CD4-positive, alpha-beta T cell treated with Interleukin-17A for 1 hour (primary cell): ENCODE measurements at places on chromosomes 3 and 15.
A peak's percentile ranks its signal among the peaks of the same experiment; 100 is the strongest.

DNA sequence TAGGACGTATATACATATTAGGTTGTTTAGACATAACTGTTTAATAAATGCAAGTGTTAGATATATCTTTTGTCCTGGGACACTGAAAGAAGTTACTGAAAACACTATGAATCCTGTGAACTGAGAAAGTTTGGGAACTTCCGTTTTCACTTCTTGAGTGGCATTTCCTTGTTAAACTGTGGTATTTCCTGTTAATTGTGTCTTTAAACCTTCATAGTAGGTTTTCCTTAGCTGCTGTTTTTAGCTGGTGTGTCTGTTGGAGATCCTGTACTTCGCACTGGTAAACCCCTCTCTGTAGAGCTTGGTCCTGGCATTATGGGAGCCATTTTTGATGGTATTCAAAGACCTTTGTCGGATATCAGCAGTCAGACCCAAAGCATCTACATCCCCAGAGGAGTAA is 37.1 kb downstream of the ATP6V1A start:
- DNase-seq: no peak

- DNase-seq: no peak
Observed at GRCh38 chr15:88029696-88030095, 226.8 kb downstream of the NTRK3 start.

GRCh38 chr15:78110916-78111475 is 18.6 kb downstream of the SH2D7 start:
- DNase-seq: no peak

- DNase-seq: no peak
Observed at GRCh38 chr15:71893691-71894090, 83.3 kb downstream of the NR2E3 start.

- no peak for DNase-seq
Observed at GRCh38 chr3:107870943-107871638, 219.7 kb downstream of the CD47 start.

DNA sequence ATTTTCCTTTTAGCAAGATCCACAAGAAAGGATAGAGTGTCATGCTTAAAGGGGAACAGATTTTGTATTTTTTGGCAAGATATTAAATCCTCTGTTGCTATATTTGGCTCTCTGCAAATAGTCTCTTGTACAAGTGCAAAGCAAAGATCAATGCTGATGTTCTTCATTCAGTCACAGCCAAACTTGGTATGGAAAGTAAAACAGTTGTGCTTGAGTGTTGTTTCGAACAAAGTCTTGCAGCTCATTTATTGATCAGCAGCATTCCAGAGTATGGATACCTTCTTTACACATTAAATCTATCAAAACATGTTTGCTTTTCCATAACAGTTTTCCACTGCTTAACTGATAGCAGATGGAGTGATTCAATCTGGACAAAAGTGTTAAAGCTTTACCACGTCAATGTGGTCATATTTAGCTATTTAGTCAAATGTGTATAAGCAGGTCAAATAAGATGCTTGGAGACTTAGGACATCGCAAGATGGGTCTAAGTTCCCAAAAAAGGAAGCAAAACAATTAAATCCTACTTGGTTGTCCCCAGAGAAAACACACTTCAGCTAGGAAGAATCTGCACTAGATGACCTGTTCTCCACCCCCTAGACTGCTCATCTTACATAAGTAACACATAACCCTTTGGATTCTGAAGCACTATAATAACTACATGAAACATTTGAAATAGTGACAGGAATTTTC is 52.4 kb downstream of the VGLL3 start:
- no peak for DNase-seq

GRCh38 chr15:36186376-36186775 is 393.1 kb upstream of the CDIN1 start:
- DNase-seq: no peak

- no peak for DNase-seq
Observed at GRCh38 chr15:63401078-63401477, 19.4 kb upstream of the CA12 start.

GRCh38 chr3:123949641-123950040 is 11.4 kb downstream of the CCDC14 start:
- no peak for DNase-seq

GRCh38 chr3:136543385-136543784 is 208.8 kb downstream of the STAG1 start:
- no peak for DNase-seq

DNA sequence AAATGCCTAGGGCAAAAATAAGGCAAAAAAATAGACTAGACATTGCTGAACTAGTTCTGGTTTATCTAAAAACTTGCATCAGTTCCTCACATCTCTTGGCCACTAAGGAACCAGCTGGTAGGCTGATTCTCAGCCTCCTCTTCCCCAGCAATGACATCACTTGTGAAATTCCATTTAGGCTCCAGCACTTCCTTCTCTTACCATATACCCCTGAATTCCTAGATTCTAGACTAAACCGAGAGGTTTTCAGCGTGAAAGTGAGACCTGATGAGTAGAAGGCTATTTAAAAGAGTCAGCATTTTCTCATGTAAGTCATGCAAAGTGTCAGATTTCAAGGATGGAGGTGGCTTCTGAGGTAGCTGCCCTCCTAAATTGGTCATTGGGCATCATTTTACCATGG is 247.1 kb upstream of the CDIN1 start:
- DNase-seq: no peak

GRCh38 chr3:134846911-134847317 is 51.9 kb downstream of the EPHB1 start:
- no peak for DNase-seq

DNA sequence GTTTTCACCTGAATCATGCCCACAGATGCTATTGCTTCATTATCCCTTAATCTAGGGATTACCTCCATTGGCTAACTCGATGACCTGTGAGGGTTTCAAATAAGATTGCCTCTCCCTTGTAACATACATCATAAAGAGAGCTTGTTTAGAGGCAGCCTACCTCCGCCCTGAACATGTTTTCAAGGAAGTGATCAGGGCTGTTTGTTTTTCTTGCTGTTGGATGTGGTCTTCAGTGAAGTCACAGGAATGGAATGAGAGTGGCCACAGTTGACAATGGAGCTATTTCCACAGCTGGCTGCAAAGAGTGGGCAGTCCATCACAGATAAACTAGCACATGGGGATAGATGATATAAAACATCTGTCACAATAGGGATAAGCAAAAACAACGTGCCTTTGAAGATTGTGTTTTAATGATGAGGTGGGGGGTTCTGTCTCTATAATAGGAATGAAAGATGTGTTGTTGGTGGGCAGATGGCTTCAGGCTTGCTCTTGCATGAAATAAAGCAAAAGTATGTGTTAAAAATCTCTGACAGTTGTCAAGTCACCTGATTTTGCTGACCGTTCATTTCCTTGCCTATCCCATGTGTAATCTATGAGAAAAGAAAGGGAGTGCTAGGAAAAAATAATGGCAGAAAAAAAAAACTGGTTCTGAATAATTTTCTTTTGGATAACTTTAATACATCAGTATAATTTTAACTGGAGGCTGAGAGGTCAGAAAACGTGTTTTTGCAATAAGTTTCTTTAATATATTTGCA is 642.3 kb downstream of the RBMS3 start:
- no peak for DNase-seq

GRCh38 chr3:138675393-138675792 is 66.8 kb downstream of the FAIM start:
- no peak for DNase-seq

DNA sequence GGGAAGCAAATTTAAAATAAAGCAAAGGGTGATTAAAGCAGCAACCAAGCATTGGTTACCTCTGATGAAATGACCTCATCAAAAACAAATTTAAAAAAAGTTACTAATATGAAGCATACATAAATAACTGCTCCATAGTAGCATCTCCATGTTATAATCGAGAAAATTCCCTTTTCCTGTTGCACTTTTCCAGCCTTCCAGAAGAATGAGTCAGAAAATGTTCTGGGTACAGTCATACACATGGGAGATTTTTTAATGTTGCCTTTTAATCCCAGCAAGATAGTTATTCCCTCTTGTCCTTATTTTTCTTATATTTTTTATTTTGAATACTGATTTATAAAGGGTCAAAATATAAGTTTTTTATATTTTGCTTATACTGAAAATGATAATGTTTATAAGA is 2.6 kb upstream of the TMCO5A start:
- DNase-seq: no peak

GRCh38 chr15:59521443-59521842 is 83.5 kb downstream of the FAM81A start:
- no peak for DNase-seq

DNA sequence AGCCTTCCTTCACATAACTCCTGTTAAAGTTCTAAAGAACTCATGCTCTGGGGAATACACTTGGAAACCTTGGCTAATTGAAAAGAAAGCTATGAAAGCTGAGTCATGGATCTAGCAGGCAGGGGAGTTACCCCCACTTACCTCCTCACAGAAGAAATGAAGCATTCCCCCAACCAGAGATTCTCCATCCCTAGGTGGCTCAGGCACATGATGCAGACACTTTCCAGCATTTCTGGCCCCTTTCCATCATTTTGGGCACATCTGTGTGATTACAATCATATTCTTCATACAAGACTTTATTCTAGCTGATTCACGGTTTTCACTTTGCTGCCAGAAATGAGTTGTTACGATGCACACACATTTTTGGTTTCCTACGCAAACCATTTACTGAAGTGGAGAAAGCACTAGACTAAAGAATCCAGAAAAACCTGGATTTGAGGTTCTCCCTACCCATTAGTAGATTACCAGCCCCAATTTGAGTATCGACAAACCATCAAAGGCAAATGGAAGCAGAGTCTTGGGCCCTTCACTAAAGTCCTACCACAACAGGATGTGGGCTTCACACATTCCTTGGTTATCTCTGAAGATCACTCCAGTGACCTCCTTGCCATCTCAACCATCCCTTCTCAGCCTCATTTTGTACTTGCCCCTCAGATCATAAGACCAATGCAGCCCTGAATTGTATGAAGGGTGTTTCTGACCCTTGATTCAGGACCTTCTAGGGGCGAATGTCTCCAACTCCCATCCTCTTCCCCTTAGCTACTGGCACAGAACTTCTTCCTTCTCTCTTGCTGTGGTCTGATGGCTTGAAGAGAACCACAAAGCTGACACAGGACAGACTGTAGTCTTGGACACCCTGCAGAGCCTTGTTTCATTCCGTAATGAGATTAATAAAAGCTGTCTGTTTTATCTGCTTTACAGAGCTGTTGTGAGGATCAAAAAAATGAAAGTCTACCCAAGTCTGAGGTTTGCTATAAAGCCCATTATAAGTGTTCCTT is 42.5 kb upstream of the SNRK start:
- peak; percentile 54 for DNase-seq

DNA sequence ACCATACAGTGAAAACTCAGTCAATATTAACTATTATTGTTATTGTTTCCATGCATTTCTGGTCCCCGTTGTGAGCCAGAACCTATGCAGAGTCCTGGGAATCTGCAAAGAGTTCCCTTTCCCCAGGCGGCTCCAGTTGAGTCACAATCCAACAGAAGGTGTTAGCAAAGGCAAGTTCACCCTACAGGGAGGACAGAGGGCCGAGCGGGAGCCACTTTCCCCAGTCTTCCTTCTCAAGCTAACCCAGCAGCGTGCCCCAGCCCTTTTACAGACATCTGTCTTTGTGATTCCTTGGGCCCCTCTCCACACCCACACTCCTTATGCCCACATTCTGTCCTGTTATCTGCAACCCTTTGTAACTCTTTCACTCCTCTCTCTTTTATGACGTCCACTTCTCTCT is 13.1 kb upstream of the LTF start:
- DNase-seq: no peak

GRCh38 chr3:150124142-150124541 is 153.4 kb upstream of the PFN2 start:
- no peak for DNase-seq

- no peak for DNase-seq
Observed at GRCh38 chr3:149245738-149246451, 24.3 kb upstream of the CP start.

DNA sequence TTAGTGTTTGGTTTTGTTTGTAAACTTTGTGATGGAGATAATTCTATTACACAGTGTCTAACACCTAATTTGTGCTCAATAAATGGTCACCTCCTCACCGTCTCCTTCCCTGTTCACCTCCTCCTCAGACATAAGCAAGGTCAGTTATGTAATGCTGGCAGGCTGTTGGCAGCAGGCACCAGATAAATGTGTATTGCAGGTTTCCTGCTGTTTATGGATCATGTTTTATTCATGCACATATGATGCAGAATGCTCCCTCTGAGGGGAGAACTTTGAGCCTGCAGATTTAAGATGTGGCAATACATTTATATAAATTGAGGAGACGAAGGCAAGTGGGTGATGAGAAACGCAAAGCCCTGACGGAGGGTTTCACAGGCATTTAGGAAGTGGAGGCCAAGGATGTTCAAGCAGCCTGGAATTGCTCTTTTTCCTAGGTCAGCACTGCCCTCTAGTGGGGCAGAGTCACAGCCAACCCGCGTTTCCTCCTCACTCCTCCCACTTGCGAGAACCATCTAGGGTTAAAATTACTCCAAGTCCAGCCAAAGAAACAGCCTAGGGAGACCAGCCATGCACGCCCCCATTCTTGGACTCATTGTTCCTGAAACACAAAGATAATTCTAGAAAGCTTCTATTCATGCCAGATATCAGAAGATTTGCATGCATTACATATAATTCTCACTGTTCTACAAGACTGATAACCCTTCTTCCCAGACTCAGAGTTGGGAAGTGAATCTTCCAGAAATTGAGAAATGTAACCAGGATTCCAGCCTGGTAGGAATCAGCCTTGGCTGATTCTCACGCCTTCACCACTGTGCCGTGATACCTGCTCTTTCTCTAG is 228.7 kb downstream of the SLCO3A1 start:
- DNase-seq: peak; percentile 52

GRCh38 chr3:115693868-115694267 is 70.6 kb downstream of the GAP43 start:
- DNase-seq: no peak

- no peak for DNase-seq
Observed at GRCh38 chr15:38781196-38781595, 216.6 kb upstream of the RASGRP1 start.

GRCh38 chr3:111961461-111962164 is 17.2 kb upstream of the ABHD10 start:
- no peak for DNase-seq

DNA sequence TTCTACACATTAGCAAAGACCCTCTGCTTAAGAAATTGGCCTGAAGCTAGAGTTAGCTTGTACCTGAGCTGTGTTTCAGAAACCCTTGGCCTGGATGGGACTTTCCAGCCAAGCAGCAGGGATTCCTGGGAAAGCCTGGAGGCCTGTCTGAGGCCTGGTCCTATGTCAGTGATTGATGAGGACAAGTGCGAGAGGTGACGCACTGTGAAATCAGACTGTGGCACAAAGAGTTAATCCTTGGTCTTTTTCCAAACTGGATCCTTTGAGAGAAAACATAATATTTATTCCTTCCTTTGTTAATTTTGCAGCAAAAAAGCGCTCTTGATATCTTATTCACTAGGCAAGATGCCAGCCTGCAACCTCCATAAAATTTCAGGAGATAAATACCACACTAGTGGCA is 225.0 kb upstream of the ATP11B start:
- DNase-seq: no peak

- DNase-seq: no peak
Observed at GRCh38 chr15:60390231-60390630, 7.6 kb downstream of the ANXA2 start.

DNA sequence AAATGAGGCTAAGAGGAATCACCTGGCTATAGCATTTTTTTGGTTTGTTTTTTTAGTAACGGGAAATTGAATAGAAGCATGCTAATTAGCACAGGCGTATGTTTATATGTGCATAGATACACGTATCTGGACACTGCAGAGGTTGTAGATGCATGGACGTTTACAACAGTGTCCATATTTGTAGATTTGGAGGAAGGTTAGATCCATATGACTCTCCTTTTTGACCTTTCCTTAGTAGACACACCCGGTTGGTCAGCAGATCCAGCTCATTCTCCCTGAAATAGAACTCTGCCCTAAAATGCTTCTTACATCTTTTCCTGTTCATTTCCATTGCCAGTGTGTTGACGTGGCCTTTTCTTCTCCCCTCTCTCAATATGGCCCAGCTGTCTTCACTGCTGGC is 60.1 kb downstream of the SLCO3A1 start:
- no peak for DNase-seq
